Adipocyte (in vitro differentiated cells): ENCODE measurements at places on chromosomes 2 and 18.
A peak's percentile ranks its signal among the peaks of the same experiment; 100 is the strongest.

DNA sequence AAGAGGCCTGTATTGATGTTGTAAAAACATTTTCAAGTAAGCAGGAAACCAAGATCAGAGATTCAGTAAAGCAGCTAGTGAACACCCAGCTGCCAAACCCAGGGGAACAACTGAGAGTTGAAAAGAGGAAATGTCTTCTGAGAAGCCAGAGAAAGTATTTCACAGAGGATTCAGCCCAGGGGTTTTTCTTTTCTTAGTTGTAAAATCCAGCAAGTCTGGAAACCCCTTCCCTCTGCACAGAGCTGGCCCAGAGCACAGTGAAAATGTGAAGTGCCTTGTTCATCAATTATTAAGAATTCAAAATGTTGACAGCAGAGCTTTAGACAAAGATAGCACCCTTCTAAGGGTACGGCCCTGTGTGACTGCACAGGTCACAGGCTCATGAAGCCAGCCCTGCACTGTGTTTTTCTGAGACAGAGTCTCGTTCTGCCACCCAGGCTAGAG lies 28.4 kb downstream of the AFF3 start:
- DNase-seq: no peak

GRCh38 chr2:159114835-159115234 lies 146.4 kb downstream of the TANC1 start:
- no peak for DNase-seq

DNA sequence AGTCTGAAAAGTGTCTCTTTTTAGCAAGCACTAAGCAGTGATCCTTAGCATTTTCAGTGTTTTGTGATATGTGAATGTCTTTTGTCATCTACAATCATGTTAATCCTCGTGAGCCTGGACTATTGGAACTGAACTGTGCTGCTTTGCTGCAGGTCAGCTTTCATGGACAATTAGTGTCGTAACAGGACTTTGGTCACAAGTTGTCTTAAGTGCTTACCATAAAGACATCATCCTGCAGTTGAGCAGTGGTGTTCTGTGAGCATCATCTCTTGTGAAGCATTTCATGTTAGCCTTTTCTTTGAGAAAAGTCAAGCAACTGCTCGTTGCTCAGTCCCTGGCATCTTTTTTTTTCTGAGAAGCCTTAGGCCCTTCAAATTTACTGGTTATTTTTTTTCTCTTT lies 135.9 kb downstream of the ZNF407 start:
- DNase-seq: no peak

DNA sequence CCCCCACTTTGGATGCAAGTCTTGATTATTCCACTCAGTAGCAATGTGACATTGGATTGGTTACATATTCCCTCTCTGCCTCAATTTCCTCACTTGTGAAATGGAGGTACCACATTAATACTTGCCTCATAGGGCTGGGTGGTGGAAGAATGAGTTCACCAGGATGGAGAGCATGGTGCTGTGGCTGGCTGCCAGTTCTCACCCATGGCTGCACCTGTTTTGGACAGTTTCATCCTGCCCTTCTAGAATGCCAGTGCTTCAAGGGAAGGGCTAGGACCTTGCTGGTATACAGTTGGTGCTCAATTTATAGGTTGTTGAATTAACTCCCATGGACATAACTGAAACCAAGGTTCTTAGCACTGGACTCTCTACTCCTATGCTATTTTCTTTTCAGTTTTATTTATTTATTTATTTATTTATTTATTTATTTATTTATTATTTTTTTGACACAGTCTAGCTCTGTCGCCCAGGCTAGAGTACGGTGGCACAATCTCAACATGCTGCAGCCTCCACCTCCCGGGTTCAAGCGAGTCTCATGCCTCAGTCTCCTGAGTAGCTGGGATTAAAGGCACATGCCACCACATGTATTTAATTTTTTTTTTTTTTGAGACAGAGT lies 5.3 kb upstream of the SH3RF3 start:
- no peak for DNase-seq

DNA sequence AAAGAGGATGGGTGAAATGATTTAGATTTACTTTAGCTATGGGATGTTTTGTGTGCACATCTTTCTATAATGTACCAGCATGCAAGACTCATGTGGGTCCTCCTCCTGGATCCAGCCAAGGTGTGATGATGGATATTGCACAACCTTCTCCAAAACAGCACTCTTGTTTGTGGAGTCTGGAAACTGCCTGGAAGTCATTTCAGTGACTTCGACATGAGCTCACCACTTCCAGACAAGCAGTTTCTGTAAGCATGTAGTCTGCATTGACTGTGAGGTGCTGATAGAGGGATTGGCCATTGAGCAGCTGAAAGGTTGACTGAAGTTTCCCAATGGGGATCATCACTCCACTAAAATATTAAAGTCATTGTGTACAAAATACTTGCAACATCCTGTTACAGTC lies 154.0 kb downstream of the TRIB2 start:
- DNase-seq: no peak

DNA sequence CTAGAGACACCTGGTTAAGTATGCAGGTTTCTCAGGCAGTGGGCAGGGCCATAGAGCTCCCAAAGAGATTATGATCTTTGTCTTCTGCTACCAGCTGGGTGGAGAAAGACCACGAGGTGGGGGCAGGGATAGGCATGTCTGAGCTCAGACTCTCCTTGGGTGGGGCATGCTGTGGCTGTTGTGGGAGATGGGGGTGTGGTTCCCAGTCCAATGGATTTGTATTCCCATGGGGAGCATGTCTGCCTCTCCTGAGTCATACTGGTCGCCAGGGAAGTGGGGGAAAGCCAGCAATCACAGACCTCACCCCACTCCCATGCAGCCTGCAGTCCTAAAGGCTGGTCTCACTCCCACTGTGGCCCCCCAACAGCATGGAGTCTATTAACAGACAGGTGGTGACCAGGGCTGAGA lies 31.4 kb upstream of the RHOB start:
- DNase-seq: no peak

GRCh38 chr18:58682429-58683069 lies 11.3 kb downstream of the MALT1 start:
- peak; percentile 74 for DNase-seq

DNA sequence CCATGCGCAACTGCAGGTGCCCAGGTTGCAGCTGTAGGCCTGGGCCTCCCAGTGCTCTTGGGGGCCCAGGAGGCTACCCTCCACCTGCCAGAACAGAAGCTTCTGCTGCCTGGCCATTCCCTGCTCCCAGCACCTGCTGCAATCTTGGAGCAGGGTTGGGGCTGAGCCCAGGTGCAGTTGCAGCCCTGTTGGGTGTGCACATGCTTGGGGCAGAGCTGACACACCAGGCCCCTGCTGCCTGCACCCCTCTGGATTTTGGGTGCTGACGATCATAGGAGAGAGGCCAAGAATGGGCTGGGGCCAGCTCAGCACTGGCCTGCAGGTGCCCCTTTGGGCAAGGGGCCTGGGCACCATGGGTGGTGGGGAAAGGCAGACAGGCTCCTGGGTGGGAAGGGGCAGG lies 20.5 kb upstream of the SP140L start:
- no peak for DNase-seq

DNA sequence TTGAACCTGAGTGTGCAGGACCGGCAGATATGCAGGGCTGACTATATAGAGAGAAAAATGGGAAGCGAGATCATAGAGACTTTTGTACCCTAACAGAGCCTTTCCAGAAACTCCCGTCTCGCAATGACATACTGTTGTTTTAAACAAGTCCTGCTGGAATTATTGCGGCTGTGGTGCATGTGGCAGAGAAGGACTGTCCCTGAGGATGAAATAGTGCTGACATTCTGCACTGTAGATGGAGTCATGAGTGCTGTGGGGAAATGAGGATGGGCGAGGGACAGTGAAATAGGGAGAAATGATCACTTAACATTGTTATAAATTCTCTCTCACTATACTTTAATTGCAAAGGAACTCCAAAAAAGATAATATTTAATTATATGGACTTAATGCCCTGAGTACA lies 50.4 kb upstream of the KLHL14 start:
- no peak for DNase-seq

DNA sequence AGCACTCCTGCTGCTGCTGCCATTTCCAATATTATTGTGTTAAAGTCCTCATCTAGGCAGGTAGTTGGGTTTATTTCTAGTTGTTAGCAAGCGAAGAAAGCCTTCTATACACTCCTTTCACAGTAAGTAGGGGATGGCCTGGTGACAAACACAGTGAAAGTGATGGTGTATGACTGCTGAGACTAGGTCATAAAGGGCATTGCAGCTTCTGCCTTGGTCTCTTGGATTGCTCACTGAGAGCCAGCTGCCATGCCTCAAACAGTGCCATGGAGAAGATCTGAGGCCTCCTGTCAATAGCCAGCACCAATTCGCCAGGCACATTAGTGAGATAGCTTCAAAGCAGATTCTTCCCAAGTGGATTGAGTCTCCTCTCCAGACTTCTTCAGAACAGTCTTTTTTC lies 27.6 kb upstream of the MSTN start:
- DNase-seq: no peak

DNA sequence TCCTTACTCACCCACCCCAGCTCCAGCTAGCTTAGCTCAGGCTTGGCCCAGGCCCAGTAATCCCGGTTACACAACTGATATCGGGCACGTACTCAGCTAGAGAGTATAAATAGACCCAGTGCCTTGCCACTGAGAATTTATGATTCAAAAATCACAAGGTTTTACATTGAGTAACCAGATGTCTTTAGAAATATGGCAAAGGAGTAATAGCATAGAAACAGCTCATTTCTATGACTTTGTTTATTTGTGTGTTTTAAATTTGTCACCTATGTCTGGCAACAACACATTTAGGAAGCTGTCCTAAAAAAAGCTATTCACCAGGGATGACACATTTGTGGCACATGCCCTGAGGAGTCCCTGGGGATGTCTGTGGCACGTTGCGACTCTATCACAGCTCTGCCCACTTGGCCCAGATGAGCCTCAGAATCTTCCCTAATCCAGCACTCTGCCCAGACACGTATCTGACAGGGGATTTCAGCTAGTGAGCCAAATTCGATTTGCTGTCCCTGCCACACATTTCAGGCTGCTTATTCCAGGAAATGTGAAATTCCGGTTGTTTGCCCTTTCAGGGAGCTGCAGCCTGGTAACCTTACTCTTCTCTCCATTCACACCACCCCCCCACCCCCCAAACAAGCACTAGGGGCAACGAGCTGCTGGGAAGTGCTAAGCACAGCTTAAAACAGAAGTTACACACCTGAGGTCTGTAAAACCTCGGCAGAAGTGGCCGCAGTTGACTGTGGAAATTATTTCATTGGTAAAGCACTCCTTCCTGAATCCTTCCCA lies 85.4 kb upstream of the ZCCHC2 start:
- DNase-seq: peak; percentile 88

DNA sequence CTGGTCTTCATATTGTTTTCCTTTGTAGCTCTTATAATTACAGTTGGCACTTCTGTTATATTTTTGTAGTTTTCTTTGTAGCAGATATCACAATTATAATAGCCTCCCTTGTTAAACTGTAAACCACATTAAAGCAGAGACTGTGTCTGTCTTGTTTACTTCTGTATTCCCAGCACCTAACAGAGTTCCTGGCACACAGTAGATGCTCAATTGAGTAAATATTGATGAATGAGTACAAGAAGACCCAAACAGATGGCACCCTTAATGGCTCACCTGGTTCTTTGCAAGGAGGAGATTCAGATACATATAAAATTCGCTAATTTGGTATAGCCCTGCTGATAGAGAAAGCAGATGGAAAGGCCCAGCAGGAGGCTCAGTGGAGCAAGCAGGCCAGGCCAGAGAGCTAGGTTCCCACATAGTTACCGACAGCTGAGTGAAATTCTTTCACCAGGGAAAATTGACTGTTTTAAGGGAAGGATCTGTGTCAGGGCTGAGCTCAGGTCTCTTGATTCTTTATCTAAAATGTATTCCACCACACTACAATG lies 120.1 kb downstream of the NUP35 start:
- DNase-seq: no peak

- DNase-seq: peak; percentile 30
These were observed 124.0 kb downstream of the PRELID3A start for GRCh38 chr18:12531749-12532148.

GRCh38 chr2:23523373-23524260 lies 138.6 kb downstream of the KLHL29 start:
- DNase-seq: no peak

DNA sequence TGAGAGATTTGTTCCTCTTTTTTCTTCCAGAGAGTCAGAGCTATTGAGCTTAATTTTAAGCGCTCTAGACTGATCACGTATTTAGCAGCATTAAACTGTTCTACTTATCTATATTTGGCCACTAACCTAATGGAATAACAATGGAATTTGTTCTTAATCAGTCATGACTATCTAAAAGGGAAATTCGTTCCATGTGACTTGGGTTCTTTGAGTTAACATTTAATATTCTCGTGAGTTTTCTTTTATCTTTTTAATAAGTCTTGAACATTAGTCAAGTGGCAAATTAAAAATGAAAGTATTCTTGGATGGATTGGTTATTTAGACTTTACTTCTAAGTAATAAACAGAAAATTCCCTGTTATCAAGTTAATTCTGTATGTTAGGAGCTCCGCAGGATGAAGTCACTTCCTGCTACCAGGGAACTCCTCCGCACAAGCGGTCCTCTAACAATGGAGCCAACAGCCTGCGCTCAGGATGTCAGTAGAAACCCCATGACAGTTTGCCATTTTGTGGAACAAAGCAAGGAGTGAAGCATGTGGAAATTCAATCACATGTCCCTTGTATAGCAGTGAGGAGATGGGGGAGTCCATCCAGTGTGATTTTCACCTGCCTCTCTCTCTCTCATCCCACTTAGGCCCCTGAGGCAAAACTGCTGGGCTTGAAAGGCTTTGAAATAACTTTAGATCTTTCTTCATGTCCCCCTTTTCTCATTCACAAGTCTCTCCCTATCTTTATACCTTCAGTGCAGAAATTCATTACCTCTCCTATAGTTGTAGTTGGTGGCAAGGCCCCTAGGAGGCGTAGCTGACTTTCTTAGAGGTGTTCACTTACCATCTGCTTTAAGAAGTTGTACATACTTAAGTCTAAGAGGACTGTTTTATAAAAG lies 138.1 kb downstream of the WDR7 start:
- DNase-seq: no peak

- peak; percentile 72 for DNase-seq
These were observed 16.6 kb upstream of the PSME4 start for GRCh38 chr2:53987336-53987921.
